Neural progenitor cell (in vitro differentiated cells): ENCODE measurements at places on chromosomes 13 and 19.

DNA sequence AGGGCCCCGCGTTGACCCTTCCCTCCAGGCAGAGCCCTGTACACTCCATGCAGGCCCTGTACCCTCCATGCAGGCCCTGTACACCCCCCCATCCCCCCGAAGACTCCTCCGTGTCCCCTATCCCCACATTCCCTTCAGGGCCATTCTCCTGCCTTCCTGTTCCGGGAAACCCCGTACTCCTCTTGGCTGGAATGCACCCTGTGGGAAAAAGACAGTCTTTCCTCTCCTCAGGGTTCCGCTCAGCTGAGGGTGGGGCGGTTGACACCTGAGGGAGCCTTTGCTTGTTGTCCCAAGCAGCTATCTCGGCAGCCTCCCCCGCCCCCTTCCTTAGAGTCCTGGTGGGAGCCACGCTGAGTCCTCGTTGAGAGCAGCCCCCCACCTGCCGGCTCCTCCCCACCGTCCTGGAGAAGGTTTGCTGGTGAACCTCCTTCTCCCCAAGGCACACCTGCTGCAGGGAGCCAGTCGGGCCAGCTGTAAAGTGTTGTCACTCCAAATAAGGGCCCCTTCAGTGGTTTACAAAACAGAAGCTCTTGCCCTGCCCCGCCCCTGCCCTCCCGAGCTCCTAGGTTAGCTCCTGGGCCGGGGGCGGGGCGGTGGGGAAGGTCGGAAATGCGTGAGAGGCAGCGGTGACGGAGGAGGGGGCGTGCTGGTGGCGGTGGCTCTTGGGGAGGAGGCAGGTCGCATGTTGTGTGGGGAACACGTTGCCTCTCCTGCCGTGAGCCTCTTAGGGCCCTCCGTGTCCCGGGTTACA, 1.5 kb downstream of the GNA11 start:
- peak; percentile 88 for DNase-seq

DNA sequence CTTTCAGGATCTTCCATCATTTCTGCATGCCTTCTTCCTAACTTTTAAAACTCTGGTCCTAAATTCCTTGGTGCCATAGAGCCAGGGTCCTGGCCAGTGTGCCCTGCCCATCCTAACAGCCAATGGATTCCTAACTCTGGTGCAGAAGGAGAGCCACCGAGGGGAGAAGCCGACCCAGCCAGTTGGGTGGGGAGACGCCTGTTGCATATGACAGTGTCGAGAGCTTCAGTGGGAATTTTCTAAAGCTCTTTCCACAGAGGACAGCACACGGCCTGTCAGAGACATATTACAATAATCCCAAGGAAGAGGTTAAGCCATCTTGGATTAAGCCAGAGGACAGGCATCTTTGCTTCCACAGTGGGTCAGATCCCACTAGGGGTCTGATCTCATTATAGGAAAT, 180.4 kb downstream of the ZNF536 start:
- no peak for DNase-seq

DNA sequence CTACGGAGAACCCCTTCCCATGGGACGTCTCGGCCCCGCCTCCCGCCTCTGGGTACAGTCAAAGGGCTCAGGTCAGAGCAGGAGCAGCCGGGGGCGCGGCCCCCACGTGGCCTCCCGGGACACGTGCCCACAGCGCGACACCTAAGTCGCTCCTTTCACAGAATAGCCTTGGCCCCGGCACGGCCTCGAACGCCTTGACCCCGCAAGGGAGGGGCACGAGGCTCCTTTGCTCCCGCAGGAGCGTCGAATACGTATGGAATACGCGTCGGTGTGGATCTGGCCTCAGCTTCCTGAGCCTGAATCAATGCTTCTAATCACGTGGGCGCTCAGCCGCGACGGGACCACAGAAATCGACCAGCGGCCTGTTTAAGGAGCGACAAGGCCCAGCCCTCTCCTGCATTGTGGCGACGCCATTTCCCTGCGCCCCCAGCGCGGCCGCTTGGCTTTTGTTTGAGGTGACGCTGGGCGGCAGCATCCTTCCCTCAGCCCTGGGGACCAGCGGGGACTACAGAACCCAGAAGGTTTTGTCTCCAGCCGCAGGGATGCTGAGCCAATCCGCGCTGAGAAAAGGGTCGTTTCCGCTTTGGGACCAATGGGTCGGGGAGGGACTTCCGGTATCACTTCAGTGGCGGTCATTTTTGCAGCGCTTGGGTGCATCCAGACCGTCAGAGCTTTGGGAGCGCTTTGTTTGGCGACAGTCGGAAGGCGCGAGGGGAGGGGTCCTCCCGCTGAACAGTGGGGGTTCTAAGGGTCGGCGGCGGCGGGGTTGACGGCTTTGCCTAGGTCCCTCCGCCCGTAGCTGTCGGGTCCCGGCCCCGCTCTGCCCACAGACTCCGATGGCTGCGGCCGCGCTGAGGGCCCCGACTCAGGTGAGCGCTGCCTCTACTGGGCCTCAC, at the start of gene ZIK1:
TSS of gene ZIK1 (plus strand) at position 625 of the 896 bp plus-strand sequence. CDS start at position 837, 212 bp downstream.
- DNase-seq, result peak; percentile 99

DNA sequence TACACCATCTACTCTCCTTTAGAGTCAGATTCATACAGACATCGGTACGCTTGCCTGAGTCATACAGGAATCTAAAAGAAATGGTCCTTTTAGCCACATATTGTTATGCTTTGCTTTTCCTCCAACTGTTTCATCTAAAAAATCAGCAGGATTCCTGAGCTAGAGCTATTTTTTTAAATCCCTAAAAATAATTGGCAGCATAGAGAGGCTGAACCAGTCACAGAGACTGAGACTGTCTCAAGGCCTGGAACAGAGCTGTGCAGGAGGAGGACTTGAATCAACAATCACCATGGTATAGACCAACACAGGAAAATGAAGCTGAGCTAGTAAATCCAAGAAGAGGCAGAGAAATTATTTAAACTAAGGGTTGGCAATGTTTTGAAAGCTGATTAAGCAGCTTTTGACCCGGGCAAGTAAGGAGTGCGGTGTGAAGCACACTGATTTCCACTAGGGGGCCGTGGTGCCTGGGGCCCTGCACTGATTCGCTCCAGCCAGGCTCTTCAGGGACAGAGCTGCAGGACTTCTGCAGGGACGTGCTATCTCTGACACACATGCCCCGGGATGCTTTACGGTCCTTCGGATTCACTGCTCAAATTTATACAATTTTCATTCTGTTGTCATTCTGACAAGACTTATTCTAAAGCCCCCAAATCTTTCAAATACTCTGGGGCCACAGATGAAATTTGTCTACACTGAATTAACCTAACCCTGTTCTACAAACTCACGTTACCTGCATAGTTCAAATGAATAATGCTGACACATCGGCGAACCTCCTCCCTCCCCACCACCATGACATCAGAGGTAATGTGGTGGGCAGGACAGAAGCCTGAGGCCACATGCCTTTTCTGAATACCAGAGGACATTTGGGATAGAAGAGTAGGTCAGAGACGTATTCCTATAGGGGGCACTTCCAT, 87.6 kb upstream of the SLC15A1 start:
- peak; percentile 85 for DNase-seq

- DNase-seq, result peak; percentile 75
Measured at GRCh38 chr19:47210689-47211316, 20.2 kb downstream of the BBC3 start.

GRCh38 chr13:50359779-50360178, 344.5 kb downstream of the KCNRG start:
- DNase-seq, result no peak

DNA sequence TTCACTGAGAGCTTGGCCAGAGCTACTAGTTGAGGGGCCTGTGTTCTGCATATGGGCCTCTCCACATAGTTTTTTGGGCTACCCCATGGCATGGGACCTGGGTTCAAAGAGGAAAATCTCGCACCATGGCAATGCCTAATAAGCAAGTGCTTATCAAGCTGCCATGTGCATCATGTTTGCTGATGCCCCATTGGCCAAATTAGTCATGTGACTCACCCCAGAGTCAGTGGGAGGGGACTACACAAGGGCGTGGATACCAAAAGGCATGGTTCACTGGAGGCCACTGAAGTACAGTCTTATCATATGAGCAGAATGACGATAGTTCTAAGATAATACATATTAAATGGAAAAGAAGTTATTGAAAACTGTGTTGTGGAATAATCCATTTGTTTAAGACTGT, 214.8 kb downstream of the LMO7 start:
- DNase-seq, result no peak

DNA sequence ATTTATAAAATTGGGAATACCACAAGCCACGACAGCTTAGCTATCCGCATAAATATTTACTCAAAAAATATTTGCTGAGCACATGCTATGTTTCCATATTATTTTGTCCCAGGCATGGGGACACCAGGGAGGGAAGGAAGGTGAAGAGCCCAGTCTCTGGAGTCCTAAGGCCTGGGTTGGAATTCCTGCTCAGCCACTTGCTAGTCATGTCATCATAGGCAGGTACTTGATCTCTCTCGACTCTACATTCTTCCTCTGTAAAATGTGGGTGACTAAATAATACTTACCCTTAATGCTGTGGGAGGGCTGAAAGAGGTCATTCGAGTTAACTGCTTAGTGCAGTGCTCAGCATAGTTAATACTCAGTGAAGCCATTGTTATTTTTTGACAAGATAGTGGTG, 4.3 kb upstream of the RNASEH2B start:
- no peak for DNase-seq

DNA sequence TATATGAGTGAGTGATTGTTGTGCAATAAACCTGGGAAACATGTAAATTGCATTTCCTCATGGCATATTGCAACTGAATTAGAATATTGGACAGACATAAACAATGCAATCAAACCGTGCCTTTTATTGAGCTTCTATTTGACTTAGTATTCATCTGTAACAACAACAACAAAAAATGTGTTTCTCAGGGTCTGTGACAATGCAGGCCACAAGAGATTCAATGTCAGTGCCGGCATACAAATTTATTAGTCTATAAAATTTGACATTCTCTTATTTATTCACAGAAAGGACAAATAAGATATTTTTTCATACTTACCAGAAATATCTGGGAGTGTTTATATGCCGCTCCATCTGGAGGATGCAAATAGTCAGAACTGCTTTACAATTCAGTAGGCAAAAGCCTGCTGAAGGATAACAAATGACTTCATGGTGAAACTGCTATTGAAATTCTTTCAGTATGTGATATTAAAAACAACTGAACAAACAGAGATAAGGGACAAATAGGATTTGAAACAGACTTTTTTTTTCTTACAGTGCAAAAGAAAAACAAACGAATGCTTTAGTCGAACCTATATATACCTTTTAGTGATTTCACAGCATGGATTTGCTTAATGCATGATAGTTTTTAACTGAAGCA, 77.2 kb downstream of the DACH1 start:
- DNase-seq, result no peak

DNA sequence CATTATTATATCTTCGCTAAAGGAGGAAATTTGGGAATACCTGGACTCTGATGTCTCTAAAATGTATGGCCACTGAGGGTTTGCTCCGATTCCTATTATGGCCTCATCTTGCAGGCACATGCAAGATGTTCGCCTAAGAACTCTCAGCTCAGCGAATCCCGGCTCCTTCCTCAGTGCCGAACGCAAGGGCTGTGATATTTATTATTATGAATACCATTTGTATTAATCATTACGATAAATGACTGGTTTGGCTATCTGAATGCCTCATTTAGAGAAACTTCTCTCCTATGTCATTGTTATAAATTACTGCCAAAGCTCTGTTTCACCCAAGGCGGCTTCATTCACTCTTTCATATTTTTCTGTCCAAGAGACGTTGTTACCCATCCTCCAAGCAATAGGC, 369.7 kb upstream of the TSHZ3 start:
- DNase-seq, result no peak

DNA sequence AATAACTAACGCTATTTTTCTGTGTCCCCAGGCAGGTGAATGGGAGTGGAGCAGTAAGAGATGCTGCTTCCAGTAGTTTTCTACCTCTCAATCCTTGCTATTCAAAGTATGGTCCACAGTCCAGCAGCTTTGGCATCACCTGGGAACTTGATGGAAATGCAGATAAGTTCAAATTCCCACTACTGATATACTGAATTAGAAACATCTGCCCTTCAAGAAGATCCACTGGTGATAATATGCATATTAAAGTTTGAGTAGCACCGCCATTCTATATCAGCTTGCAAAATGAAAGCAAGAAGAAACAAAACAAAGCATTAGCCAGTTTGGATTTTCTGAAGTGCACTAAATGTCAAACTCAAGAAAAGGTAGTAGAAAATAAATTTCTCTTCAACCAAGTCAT, 906.2 kb upstream of the PCDH20 start:
- no peak for DNase-seq

DNA sequence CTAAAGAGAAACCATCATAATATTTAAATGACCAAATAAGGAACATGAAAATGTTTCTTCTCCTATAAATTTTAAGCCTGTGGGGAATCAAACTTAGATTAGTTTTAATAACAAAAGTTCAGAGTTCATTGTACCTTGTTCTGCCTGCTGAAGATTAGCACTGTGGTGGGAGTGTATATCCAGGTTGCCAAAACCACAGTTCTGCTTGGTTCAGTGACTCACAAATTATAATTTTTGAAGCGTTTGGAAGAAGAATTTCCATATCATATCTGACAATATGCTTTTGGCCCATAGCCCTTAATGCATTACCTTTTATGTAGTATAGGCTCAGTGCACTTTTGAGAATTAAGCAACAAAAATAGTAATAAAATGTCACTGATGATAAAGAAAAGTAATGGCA, 545.2 kb downstream of the GPC6 start:
- DNase-seq, result no peak

- DNase-seq, result no peak
Measured at GRCh38 chr19:17112700-17113099, 37.1 kb downstream of the MYO9B start.

DNA sequence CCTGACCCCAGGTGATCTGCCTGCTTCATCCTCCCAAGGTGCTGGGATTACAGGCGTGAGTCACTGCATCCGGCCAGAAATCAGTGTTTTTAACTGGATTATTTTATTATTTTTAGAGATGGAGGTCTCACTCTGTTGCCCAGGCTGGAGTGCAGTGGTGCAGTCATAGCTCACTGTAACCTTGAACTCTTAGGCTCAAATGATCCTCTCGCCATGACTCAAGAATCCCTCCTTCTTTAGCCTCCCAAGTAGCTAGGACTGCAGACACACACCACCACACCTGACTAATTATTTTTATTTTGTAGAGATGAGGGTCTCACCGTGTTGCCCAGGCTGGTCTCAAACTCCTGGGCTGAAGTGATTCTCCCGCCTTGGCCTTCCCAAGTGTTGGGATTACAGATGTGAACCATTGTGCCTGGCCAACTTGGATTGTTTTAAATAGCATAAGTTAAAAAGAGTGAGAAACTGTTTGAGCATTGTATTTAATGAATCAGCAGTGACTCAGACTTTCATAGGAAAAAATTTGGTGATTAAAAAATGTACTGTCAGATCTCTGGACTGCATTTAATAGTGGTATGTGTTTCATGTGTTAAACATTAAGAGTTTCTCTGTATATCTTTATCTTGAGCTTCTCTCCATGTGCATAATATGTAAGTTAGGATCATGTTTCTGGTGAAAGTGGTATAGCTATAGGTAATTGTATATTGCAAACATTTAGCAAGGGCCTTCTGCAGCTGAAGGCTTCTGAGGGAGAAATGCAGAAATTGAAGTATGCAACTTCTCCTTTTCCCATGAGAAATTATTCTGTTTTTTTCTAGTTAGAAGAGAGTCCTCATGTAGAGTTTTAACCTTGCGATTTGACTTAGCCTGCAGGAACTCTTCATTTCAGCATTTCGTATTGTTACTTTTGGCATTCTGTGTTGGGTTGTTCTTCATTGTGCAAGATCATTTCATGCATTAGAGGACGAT, 121.2 kb downstream of the PCCA start:
- no peak for DNase-seq

- no peak for DNase-seq
Measured at GRCh38 chr19:50794074-50794875, 4.1 kb downstream of the ACP4 start.
